GF-D8 (cell line): ENCODE measurements at places on chromosomes 6 and 20.
A peak's percentile ranks its signal among the peaks of the same experiment; 100 is the strongest.

GRCh38 chr20:46027245-46027853 lies 1.7 kb upstream of the SLC12A5 start:
- DNase-seq = no peak

DNA sequence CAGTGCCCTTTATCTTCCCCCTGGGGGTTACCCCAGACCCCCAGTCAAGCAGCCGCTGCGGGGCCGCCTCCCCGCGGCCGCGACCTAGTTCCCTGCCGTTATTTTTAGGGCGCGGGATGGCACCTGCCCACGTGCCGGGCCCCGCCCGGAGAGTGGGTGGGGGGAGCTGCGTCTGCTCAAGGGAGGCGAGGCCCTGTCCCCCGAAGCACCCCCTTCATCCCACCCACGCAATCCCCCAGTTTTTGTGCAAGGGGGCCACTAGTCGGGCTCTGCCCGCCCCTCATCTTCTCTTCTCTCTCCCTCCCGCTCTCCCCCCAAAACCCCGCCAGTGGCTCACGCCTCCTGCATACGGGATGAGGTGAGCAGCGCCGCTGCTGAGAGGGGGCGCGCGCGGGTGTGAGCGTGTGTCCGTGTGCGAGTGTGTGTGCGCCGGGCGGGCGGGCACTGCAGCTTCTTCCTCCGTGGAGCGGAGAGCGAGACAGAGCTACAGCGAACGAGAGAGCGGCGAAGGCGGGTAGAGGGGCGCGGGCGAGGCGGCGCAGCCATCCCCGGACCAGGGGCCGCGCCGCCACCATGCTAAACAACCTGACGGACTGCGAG lies at the start of gene SLC12A5:
Gene SLC12A5, plus strand, starts transcription at position 444 of the 600 bp plus-strand sequence. Its CDS starts 130 bp downstream, at position 574.
- DNase-seq = no peak

GRCh38 chr20:17344790-17345189 lies 118.0 kb downstream of the PCSK2 start:
- no peak for DNase-seq

DNA sequence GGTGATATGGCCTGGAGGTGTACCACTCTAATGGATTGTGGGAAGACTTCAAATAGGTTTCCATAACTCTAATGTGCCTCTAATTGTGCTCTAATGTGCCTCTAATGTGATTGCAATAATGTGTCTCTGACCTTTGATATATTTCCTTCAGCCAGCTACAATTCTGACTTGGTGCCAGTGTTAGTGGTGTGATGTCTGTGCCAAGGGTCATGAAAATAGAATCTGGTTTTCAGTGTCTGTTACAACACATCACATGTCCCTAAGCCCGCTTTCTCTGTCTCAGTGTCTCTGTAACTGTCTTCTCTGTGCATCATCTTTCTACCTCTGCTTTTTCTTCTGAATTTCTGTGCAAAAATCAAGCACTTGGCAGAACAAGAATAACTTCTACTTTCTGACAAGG lies 77.2 kb upstream of the ECI2 start:
- no peak for DNase-seq

GRCh38 chr20:21515300-21516179 lies 1.7 kb upstream of the NKX2-2 start:
- DNase-seq = no peak

GRCh38 chr6:125733516-125734300 lies 15.7 kb upstream of the HEY2 start:
- DNase-seq = no peak

GRCh38 chr20:61657721-61658377 lies 405.8 kb downstream of the CDH4 start:
- no peak for DNase-seq

DNA sequence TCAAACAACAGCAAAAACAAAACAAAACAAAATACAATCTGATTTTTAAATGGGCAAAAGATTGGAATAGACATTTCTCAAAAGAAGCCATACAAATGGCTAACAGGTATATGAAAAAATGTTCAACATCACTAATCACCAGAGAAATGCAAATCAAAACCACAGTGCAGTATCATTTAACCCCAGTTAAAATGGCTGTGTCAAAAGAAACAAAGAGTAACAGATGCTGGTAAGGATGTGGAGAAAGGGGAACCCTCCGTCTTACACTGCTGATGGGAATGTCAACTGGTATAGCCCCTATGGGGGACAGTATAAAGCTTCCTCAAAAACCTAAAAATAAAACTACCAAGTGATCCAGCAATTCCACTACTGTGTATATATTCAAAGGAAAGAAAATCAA lies 10.9 kb upstream of the NELFCD start:
- DNase-seq = no peak

DNA sequence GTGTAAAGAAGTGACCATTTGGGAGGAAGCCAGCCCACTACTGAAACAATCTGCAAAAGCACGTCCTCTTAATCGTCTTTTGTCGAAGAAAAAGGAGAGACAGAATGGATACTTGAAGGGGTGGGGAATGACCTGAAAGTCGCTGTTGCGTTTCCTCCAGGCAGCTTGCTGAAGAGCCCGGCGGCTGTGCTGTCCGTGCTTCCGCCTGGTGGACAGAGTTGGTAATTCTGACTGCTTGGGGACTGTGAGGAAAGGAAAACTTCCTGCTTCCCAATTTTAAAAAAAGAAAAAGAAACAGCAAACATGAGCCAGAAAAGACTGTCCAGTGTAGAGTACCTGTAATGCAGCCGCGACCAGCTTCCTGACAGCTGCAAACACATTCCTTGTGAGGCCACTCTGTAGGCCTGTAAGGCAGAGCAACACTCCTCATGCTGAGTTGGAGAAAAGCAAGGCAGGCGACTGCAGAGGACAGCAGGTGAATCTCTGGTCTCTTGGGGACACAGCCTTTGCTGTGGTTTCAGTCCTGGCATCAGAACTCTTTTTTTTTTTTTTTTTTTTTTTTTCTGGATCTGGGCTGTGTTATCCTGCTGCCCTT lies 251.1 kb upstream of the TBX18 start:
- DNase-seq = no peak

GRCh38 chr6:166997768-166998255 lies 1.4 kb upstream of the CEP43 start:
- peak; percentile 53 for DNase-seq

GRCh38 chr20:38143646-38144554 lies 21.2 kb downstream of the TGM2 start:
- peak; percentile 84 for DNase-seq

- DNase-seq = no peak
Measured at GRCh38 chr6:57327311-57327710, 9.9 kb downstream of the PRIM2 start.

- DNase-seq = no peak
Measured at GRCh38 chr6:2492686-2493523, 247.5 kb upstream of the GMDS start.

- DNase-seq = no peak
Measured at GRCh38 chr20:6704132-6704861, 63.2 kb upstream of the BMP2 start.

DNA sequence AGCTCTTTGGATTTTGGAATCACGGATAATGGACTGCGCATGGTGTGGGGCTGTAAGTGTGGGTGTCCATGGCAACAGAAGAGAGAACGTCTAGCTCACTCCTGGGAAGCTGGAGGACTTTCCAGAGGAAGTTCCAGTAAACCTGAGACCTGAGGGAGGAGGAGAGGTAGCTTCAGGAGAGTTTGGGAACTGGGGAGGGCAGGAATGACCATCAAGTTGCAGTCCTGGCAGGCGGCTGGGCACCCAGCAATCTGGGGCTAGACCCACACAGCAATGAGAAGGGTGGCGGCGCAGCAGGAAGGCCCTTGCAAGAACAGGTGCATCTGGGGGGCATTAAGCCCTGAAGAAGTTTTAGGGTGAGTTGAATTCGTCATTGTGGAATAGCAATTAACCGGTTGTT lies 95.9 kb downstream of the FOXC1 start:
- DNase-seq = no peak
